Endodermal cell (in vitro differentiated cells): ENCODE measurements at places on chromosomes 13 and 19.

DNA sequence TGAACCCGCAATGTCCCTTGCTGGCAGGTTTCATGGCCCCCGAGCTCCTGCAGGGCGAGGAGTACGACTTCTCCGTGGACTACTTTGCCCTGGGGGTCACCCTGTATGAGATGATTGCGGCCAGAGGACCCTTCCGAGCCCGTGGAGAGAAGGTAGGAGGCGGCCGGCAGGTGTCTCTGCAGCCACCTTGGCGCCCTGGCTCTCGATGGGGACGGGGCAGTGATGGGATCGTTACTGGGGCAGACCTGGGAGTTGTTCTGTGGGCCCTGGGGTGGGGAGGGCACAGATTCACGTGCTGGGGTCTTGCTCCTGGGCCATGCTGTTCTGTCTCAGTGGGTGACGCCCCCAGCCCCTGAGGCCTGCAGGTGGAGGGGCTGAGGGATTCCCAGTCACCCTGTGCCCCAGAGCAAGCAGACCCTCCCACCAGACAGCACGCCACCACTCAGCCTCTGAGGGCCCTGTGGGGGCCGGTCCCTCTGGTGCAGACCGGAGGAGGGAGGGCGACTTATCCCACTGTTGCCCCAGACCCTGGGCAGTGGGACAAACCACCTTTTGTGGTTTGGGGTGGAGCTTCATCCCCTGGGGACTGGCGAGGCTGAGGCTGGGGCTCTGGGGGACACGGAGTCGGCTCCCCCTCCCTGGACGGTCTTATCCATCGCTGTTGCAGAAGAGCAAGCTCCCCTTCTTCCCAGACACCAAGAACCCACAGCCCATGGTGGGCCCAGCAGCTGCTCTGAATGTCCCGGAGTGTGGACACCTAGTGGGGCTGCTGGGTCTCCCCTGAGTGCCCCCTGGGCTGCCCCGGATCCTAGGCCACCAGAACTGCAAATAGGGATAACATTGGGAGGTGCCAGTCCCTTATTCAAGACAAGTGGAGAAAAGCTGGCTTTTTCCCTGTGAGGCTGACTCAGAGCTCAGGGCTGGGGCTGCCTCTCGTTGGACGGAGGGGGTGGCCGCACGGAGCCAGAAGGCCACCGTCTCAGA, 27.5 kb upstream of the TMEM255B start:
- no peaks in the 10 kb centered on the region for H3K36me3 ChIP-seq
- H3K27ac ChIP-seq: no peak overlapping the region
- H3K27me3 ChIP-seq: no peaks in the 10 kb centered on the region

- peak overlapping the region; percentile 50 for H3K4me3 ChIP-seq
- no peak overlapping the region for H3K27ac ChIP-seq
- H3K27me3 ChIP-seq: peaks cover 98% of the 10 kb centered on the region
- peak; percentile 82 for DNase-seq
- H3K4me1 ChIP-seq: peaks cover 23% of the 10 kb centered on the region
These were observed 115.1 kb downstream of the KCNRG start for GRCh38 chr13:50130123-50130946.

GRCh38 chr19:47228168-47228936, 2.6 kb downstream of the BBC3 start:
- peak overlapping the region; percentile 95 for H3K4me3 ChIP-seq
- H3K4me1 ChIP-seq: peaks cover 12% of the 10 kb centered on the region
- peak; percentile 80 for DNase-seq
- H3K27ac ChIP-seq: peak overlapping the region; percentile 94

GRCh38 chr13:52849291-52850071, 1.0 kb upstream of the PCDH8 start:
- peaks cover 4% of the 10 kb centered on the region for H3K4me1 ChIP-seq
- DNase-seq: peak; percentile 61
- H3K36me3 ChIP-seq: no peaks in the 10 kb centered on the region
- H3K4me3 ChIP-seq: peak overlapping the region; percentile 77
